ENCODE measurements at places on chromosomes 4 and X. TPM values are rescaled to one million over a fixed set of nuclear protein-coding genes. Genes with fewer than 3 reads are reported as not detected.

Gene AGTR2
- not detected for total RNA-seq

Gene TMEM165
- 176 TPM for total RNA-seq

Gene SLITRK4
- 2.5 TPM for total RNA-seq

Gene GEMIN8
- 28.5 TPM for total RNA-seq

Gene PPP2R2C
- 1.1 TPM for total RNA-seq

Gene UGT2A3
- not detected for total RNA-seq

Gene DRP2
- 7.1 TPM for total RNA-seq

Gene RUFY3
- total RNA-seq = 73.4 TPM

Gene OPHN1
- 19.4 TPM for total RNA-seq

Gene TLL1
- total RNA-seq = 5.4 TPM

Gene PRR32
- not detected for total RNA-seq

Gene GRIA2
- total RNA-seq = 0.66 TPM

GRCh38 chr4:173529477-173530325 lies at the start of gene HAND2:
HAND2 (minus strand) TSS chr4:173530229; CDS start chr4:173529289, 940 bp downstream.
- H3K27me3 ChIP-seq = no peaks in the 10 kb centered on the region
- peak within 1 kb of the TSS; percentile 99 for H3K27ac ChIP-seq
- no peaks in the 10 kb centered on the region for H3K4me1 ChIP-seq
- H3K4me3 ChIP-seq = peak within 1 kb of the TSS; percentile 90
- peak; percentile 97 for DNase-seq

GRCh38 chr4:169124661-169125060 lies 114.6 kb upstream of the CBR4 start:
- DNase-seq = no peak
- peaks cover 38% of the 10 kb centered on the region for H3K36me3 ChIP-seq
- H3K27me3 ChIP-seq = no peaks in the 10 kb centered on the region
- no peak overlapping the region for H3K27ac ChIP-seq

- H3K4me3 ChIP-seq = no peak overlapping the region
- no peak overlapping the region for H3K27ac ChIP-seq
- H3K36me3 ChIP-seq = no peaks in the 10 kb centered on the region
- H3K27me3 ChIP-seq = no peaks in the 10 kb centered on the region
These were observed 761.5 kb upstream of the GRIA3 start for GRCh38 chrX:122422547-122422946.

DNA sequence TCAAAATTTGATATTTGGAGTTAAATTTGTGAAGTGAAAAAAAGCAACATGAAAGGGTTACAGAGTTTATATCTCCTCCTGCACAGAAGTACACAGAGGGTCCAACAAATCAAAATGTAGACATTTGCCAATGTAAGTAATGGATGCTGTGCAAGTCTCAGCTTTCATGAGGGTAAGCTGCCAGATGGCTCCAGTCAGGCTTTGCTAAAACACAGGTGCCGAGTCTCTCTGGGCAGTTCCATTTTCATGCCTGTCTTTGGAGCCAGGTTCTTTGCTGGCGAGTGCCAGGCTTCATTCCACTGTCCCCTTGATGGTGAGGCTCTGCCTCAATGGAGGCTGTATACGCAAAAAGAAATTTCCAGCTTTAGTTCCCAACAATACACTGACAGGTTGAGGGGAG lies 27.9 kb downstream of the SLC4A4 start:
- no peak for DNase-seq
- no peaks in the 10 kb centered on the region for H3K27me3 ChIP-seq
- H3K4me1 ChIP-seq = no peaks in the 10 kb centered on the region
- no peak overlapping the region for H3K4me3 ChIP-seq

DNA sequence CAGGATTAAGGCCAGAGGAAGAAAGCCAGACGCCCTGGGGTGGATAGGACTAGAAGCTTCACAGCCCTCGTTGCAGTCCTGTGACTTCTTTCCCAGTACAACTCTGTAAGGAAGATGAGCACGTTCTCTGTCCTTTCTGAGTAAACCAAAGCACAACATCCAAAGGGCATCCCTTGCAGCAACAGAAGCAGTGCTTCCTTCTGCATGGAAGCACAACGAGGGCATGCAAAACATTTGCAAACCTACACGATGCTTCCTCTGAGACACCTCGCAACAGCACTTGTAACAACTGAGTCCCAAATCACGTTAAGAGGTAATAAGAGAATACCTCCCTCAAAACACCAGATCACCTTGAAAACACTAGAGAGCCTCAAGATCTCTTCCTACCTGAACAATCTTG lies 335.7 kb upstream of the RASGEF1B start:
- no peaks in the 10 kb centered on the region for H3K27me3 ChIP-seq
- H3K36me3 ChIP-seq = no peaks in the 10 kb centered on the region
- H3K4me1 ChIP-seq = no peaks in the 10 kb centered on the region

GRCh38 chr4:26452565-26453531 lies 37.4 kb downstream of the CCKAR start:
- H3K4me3 ChIP-seq = no peak overlapping the region
- no peaks in the 10 kb centered on the region for H3K36me3 ChIP-seq
- H3K4me1 ChIP-seq = peaks cover 12% of the 10 kb centered on the region
- DNase-seq = no peak
- no peaks in the 10 kb centered on the region for H3K27me3 ChIP-seq
- H3K27ac ChIP-seq = peak overlapping the region; percentile 41

- H3K4me3 ChIP-seq = no peak overlapping the region
- no peak for DNase-seq
- no peaks in the 10 kb centered on the region for H3K36me3 ChIP-seq
- H3K4me1 ChIP-seq = no peaks in the 10 kb centered on the region
- H3K27me3 ChIP-seq = no peaks in the 10 kb centered on the region
- no peak overlapping the region for H3K27ac ChIP-seq
These were observed 24.1 kb upstream of the TMEM271 start for GRCh38 chr4:600166-600565.

GRCh38 chr4:153538487-153539357 lies 72.6 kb downstream of the TMEM131L start:
- H3K36me3 ChIP-seq = no peaks in the 10 kb centered on the region
- DNase-seq = peak; percentile 69
- H3K4me1 ChIP-seq = peaks cover 18% of the 10 kb centered on the region
- no peaks in the 10 kb centered on the region for H3K27me3 ChIP-seq
- H3K27ac ChIP-seq = peak overlapping the region; percentile 68

- DNase-seq = no peak
- no peaks in the 10 kb centered on the region for H3K4me1 ChIP-seq
- H3K36me3 ChIP-seq = no peaks in the 10 kb centered on the region
- H3K27ac ChIP-seq = no peak overlapping the region
- no peaks in the 10 kb centered on the region for H3K27me3 ChIP-seq
These were observed 156.8 kb downstream of the TEX13A start for GRCh38 chrX:105063743-105064142.

- H3K27me3 ChIP-seq = no peaks in the 10 kb centered on the region
- no peak overlapping the region for H3K4me3 ChIP-seq
- DNase-seq = no peak
- H3K36me3 ChIP-seq = no peaks in the 10 kb centered on the region
- no peak overlapping the region for H3K27ac ChIP-seq
These were observed 96.3 kb downstream of the MAML3 start for GRCh38 chr4:140057701-140058100.

- no peak for DNase-seq
- H3K4me1 ChIP-seq = no peaks in the 10 kb centered on the region
- no peaks in the 10 kb centered on the region for H3K27me3 ChIP-seq
- no peak overlapping the region for H3K4me3 ChIP-seq
These were observed 50.1 kb upstream of the MSANTD1 start for GRCh38 chr4:3198906-3199305.

DNA sequence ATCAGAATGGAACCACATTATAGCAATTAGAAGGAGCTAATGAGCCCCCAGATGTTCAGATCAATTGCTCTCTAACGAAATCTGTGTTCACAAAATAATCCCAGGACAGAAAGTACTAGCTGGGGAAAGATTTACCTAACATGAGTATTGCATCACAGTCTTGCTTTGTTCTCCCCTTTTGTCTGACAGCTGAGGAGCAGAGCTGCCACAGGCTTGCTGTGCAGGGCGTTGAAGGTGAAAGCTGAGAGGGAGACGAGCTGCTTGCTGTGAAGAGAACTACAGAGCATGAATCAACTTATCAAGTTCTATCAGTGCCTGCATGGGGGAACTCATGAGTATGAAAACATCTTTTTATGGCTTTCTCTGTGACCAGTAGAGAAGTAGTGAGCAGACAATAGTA lies 441.2 kb downstream of the CENPC start:
- no peaks in the 10 kb centered on the region for H3K36me3 ChIP-seq
- H3K27me3 ChIP-seq = no peaks in the 10 kb centered on the region
- H3K4me1 ChIP-seq = peaks cover 7% of the 10 kb centered on the region
- DNase-seq = no peak

- H3K36me3 ChIP-seq = no peaks in the 10 kb centered on the region
- no peak overlapping the region for H3K4me3 ChIP-seq
- no peaks in the 10 kb centered on the region for H3K4me1 ChIP-seq
- H3K27ac ChIP-seq = no peak overlapping the region
- DNase-seq = no peak
These were observed 17.3 kb downstream of the PARM1 start for GRCh38 chr4:74950200-74950599.

GRCh38 chrX:69319376-69319775 lies 154.1 kb upstream of the PJA1 start:
- no peak overlapping the region for H3K4me3 ChIP-seq
- no peaks in the 10 kb centered on the region for H3K27me3 ChIP-seq
- H3K4me1 ChIP-seq = no peaks in the 10 kb centered on the region
- H3K27ac ChIP-seq = no peak overlapping the region

DNA sequence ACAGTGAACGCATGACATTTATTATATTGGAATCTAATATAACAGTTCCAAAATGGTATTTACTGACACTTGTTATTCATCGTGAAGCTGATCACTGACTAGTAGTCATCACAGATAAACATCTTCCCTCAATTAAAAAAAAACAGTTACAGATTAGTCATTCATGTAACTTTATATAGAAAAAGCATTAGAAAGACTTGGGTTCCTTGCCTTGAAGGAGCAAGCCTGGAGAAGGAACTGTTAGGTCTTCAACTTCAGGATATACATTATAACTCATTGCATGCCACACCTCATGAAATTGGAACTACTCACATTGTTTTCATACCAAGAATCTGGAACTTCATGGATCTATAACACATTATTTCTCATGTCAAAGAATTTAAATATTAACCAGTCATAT lies 317.7 kb downstream of the CCSER1 start:
- no peaks in the 10 kb centered on the region for H3K36me3 ChIP-seq
- no peaks in the 10 kb centered on the region for H3K4me1 ChIP-seq
- H3K4me3 ChIP-seq = no peak overlapping the region
- H3K27ac ChIP-seq = no peak overlapping the region
- DNase-seq = no peak

DNA sequence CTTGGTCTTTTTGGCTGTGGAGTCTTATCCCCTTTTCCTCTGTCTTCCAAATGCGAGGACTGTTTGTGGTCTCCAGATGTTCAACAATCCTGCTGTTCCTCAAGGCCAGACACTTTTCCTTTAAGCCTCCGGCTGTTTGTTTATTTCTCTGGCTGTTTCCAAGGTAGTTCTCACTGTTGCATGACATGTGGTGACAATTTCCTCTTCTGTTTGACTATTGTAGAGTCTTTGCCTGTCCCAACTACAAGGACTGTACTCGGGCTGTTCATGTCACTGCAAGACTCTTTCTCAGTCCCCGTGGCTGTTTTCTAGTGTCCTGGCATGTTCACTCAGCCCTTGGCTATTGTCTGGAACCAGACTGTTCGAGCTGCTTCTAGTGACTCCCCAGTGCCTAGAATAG lies 50.6 kb downstream of the ZNF157 start:
- no peak overlapping the region for H3K4me3 ChIP-seq
- no peaks in the 10 kb centered on the region for H3K36me3 ChIP-seq
- H3K27me3 ChIP-seq = no peaks in the 10 kb centered on the region
- no peak for DNase-seq
- no peak overlapping the region for H3K27ac ChIP-seq

DNA sequence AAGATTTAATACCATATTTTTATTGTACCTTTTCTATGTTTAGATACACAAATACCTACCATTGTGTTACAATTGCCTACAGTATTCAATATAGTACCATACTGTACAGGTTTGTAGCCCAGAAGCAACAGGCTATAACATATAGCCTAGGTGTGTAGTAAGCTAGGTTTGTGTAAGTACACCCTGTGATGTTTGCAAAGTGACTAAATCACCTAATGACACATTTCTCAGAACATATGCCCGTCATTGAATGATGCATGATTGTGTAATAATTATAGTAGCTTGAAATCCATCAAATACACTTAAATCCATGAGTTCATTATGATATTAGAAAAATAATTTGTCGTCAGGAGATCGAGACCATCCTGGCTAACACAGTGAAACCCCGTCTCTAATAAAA lies 30.8 kb downstream of the GAB3 start:
- no peak for DNase-seq
- H3K27ac ChIP-seq = no peak overlapping the region
- H3K36me3 ChIP-seq = no peaks in the 10 kb centered on the region
- no peaks in the 10 kb centered on the region for H3K4me1 ChIP-seq

DNA sequence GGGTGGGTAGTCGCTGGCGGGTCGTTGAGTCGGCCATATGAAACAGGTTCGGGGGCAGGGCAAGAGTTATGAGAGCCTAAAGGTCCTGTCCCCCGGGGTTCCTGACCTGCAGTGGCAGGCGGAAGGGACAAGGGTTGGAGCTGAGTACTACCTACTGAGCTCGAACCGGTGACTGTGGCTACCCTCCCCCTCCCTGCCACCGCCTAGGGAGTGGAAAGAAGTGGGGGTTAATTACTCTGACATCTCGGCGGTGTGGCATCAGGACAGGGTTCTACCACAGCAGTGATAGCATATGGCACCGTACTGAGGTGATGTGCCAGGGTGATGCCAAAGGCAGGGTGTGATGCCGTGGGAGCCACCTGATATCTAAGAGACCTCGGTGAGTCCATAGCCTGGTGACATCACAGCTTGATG lies 307 bp downstream of the ATG4A start:
- H3K4me1 ChIP-seq = no peaks in the 10 kb centered on the region
- peaks cover 5% of the 10 kb centered on the region for H3K36me3 ChIP-seq
- H3K4me3 ChIP-seq = peak overlapping the region; percentile 58
- H3K27me3 ChIP-seq = no peaks in the 10 kb centered on the region
- H3K27ac ChIP-seq = peak overlapping the region; percentile 70

DNA sequence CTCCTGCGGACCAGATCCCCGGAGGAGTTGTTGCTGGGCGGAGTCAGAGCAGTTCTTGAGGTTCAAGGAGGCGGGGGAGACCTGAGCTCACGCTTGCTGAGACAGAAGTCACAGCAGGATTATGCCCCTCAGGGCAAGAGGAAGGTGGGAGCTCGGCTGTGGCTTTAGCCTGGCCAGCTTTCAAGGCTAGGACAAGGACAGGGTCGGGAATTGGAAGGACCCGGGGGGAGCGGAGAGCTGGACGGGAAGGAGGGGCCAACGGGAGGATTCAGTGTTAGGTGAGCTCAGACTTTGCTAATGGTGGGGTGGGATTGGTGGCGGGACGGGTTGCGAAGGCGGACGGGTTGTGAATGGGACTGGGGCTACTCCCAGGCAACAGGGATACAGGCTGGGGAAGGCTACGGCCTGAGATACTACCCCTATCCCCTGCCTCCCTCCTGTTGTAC lies at the start of gene RIBC1:
Gene RIBC1, plus strand, starts transcription at position 13 of the 446 bp plus-strand sequence. CDS start 3,404 bp downstream, outside the sequence.
- no peak for DNase-seq
- H3K4me1 ChIP-seq = peaks cover 19% of the 10 kb centered on the region
- H3K27me3 ChIP-seq = no peaks in the 10 kb centered on the region
